ENCODE measurements at places on chromosomes 7 and 10.

DNA sequence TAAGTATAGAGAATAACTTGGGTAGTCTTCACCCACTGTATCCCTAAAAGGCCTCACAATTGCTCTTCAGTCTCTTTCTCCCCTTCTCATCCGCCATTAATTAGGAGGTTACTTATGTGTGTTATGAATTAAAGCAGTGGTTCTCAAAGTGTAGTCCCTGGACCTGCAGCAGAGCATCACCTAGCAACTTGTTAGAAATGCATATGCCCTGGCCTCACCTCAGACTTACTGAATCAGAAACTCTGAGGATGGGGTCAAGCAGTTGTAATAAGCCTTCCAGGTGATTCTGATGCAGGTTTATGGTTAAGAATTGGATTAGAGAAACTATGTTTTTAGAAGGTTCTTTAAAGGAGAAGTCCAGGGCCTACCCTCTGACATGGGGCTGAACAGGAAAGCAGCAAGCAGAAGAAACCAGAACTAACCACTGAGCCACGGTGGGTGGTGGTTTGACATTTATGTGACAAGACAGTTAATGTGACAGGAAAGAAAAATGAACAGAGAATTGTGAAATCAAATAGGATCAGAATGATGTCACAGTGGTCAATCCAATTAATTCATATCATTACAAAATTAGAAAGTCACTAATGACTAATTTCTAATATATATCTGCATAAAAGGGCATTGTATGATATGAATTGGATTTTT lies 37.6 kb downstream of the ENTPD1 start:
- no peak for DNase-seq

GRCh38 chr10:129078346-129078745 lies 388.7 kb upstream of the MGMT start:
- no peak for DNase-seq

DNA sequence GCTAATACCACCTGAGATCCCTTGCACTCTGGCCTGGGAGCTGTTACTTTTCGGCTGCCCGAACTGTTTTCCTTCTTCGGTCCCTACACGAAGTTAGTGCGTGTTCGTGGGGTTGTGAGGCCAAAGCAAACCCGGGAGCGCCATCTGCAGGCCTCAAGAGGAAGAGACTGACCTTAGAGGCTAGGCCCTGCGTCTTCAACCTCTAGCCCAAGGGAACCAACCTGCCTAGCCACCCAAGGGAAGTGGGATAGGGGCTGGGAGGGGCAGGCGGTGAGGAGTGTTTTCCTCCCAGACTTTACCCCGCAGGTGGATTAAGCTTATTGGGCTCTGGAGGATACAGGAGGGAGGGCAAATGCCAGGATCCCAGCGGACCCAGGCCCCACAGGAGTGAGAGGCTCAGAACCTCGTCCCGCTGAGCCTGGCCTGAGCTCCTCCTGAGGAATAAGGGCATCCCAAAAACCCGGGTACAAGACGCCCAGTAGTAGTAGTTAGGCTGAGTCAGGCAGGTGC lies 1.7 kb upstream of the PAX2 start:
- no peak for DNase-seq

DNA sequence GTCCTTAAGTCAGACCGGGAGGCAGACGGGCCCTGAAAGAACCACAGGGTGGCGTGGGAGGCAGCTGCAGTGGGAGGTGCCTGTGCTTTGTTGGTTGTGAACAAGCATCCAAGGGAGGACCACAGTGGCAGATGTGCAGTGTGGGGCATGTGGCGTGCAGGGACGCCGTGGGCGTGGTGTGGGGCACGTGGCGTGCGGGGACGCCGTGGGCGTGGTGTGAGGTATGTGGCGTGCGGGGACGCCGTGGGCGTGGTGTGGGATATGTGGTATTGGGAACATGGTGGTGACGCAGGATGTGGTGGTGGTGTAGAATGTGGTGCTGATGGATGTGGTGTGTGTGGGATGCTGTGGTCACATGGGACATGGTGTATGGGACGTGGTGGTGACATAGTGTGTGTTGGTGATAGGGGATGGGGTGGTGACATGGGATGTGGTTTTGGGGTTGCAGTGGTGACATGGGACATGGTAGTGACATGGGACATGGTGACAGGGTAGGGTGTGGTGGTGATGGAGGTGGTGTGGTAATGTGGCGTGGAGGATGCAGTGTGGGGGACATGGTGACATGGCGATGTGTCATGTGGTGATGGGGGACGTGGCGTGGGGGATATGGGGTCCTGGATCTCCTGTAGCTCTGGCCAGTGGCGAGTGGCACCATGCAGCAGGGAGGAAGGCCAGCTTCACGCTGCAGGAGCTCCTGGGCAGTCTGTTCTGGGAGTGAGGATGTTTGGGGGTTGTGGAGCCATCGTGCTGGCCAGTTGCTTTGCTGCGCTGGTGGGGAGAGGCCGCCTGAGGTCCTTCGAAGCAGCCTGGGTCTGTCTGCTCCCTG lies 78.8 kb downstream of the INPP5A start:
- no peak for DNase-seq

DNA sequence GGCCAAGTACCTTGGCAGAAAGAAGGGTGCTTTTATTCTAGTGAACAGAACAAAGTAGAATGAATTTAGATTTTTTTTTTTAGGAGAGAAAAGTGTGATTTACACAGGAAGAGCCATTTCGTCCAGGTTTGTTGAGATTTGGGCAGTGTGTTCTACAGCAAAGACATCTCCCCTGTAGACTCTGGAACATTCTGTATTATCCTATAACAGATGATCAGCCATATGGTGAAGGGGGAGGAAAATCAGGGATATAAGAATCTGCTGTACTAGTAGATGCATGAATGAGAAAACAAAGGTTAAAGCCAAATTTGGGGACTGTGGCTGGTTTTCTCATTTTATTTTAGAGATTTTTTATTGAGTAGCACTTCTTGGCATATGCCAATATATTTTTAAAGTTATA lies 453.7 kb upstream of the LRRTM3 start:
- no peak for DNase-seq

DNA sequence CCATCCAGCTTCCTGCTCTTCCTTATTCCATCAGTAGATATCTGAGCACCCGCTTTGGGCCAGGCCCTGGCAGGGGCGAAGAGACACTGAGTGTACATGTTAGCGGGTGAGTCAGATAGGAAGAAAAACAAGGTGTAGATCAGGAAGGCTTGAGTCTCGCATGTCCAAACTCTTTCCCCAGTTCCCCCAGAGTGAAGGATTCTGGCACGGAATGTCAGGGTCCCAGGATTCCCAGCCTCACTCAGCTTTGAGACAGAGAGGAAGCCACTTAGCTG lies 24.1 kb upstream of the CHST15 start:
- DNase-seq, result no peak

DNA sequence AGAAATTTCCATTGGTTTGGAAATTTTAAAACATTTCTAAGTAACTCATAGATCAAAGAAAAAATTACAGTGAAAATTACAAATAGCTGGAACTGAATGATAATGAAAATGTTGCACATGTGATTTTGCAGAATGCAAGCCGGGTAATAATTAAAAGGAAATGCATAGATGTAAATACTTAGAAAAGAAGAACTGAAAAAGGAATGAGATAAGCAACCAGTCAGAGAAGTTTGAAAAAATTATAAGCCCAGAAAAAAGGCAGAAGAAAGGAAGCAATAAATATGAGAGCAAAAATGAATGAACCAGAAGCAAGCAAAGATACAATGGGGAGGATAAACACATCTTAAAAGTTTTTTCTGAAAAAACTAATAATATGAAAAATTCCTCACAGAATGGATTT lies 3.2 kb upstream of the TMEM273 start:
- no peak for DNase-seq

GRCh38 chr10:118754229-118754555 lies 578 bp downstream of the CACUL1 start:
- DNase-seq, result no peak

GRCh38 chr7:130988443-130988842 lies 254.4 kb upstream of the KLF14 start:
- no peak for DNase-seq

DNA sequence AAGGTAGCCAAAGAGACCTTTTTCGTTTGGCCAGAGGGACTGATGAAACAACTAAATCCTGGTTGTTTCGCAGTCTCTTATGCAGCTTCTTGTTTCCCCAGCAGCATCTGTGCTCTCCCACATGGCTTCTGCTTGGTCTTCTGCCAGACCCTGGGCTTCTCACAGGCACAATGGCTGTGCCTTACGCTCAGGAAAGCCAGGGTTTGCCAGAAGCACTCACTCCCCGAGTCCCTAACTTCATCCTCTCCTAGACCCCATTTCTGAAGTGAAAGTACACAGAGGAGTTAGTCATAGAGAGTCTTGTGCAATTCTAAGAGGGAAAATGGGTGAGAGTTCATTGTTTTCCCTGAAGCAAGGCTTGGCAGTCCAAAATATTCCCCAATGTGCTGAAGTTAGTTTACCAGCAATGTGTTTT lies 121.7 kb downstream of the EVX1 start:
- DNase-seq, result no peak

- no peak for DNase-seq
These were observed 61.8 kb upstream of the CAPZA2 start for GRCh38 chr7:116800594-116800993.

DNA sequence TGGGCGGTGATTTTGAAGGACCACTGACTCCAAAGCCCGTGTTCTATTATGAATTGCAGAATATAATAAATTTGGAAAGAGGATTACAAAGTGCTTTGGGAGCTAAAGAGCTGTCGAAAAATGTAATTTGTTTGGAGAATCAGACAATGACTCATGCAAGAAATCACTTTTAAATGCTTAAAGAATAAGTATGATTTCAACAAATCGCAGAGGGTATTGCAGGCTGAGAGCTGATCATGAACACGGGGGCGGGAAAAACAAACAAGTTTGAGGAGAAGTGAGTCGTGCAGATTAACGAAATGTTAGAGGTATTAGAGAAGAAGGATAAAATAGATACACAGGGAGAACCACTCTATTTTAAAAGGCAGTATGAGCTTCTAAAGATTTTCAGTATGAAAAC lies 4.9 kb upstream of the HACD1 start:
- DNase-seq, result no peak

DNA sequence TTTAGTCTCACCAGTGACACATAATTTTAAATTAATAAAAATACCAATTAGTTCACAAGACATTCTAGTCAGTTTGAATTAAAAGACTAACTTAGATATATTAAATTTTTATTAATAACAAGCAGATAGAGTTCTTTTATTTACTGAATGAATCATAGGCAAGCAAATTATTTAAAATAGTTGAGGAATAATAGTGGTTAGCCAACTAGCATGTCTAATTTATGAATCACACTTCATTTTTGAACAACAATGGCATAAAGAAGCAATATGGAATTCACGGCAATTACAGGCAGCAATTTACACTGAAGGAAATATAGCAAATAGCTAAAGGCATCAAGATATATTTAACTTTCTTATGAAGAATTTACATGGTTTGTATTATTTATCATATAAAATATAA lies 187.0 kb upstream of the SLC26A5 start:
- no peak for DNase-seq

DNA sequence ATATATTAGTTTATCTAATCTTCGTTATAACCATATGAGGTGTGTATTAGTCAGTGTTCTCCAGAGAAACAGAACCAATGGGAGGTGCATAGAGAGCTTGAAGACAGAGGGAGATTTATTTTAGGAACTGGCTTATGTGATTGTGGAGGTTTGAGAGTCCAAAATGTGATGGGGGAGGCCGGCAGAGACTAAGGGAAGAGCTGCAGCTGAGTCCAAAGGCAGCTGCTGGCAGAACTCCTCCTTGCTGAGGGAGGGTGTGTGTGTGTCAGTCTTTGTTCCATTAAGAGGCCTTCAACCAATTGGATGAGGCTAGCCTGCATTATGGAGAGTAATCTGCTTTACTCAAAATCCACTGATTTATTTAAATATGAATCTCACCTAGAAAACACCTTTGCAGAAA lies 165.1 kb downstream of the SH3PXD2A start:
- no peak for DNase-seq

GRCh38 chr7:98225913-98226614 lies 14.8 kb downstream of the BHLHA15 start:
- DNase-seq, result no peak
